Right ventricle myocardium superior (tissue), 1 donor: ENCODE measurements at places on chromosomes 6 and 20.

DNA sequence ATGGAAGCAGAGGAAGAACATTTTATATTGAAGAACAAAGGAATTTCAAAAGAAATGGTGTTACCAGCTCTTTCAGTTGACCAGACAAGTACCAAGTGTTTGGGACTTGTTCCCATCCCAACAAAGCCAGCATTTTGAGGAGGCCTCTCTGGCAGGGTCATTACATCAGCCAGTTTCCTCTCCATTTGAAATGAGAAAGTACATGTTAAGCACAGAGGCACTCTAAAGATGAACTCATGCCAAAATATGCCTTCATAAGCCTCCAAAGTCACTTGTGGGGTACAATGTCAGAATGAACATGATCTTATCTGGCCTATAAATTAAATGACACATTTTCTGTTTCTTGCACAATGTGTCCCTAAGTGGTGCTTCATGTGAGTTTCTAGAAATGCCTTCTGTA is 223.9 kb downstream of the PRL start:
- no peak for DNase-seq

DNA sequence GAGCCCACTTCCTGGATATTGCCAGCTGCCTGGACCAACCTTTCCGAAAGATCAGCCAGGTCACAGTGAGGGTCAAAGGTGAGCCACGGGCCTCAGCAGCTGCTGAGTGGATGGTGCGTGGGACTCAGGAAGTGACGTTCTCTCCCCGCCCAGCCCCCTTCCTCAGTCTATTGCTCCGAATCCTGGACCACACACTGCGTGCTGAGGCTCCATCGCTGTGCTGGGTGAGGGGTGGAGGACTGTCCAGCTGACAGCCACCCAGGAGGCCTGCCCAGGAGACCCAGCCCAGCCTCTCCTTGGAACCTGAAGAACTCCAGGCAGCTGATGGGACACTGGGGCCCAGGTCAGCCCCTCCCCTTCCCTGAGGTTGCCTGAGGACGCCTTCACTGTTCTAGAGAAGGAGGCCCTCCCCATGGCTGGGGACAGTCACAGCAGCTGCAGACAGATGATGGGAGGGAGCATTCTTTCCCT is 94.4 kb upstream of the CD93 start:
- peak; percentile 75 for DNase-seq

DNA sequence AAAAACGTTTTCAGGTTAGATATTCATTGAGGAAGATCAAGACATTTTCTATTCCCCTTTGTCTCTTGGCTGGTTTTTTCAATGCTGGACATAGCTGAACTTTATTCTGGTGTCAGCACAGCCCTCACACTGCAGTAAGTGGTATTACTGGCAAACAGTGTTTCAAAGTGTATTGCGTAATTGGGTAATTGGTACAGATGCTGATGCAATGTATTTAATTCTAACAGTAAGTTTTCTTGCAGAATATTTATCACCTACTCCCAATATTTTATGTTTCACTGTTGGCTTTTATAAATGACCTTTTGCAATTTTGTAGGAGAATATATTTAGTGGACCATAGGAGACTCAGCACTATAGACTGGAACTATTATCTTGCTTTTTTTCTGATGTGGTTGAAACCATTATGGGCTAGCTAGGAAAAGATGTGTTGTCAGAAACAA is 287.6 kb upstream of the SOX4 start:
- no peak for DNase-seq

DNA sequence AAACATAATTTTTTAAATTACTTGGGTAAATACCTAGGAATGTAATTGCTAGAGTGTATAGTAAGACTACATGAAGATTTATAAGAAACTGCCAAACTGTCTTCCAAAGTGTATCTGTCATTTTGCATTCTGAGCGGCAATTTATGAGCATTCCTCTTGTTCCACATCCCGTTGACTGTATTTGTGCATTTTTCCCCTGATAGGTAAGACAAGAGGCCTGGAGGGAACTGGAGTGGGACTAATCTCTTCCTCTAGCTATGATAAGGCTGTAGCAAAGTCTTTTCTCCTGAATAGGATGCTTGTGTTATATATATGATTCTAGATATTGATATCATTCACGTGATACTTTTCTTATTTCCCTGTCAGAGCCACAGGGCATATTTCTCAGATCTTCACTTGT is 1557.5 kb downstream of the GRIK2 start:
- no peak for DNase-seq

GRCh38 chr6:105522626-105523322 is 119.9 kb upstream of the PREP start:
- DNase-seq, result no peak
